HS-5 (cell line): ENCODE measurements at places on chromosomes 3 and 15.

- no peak for DNase-seq
These were observed 275.0 kb upstream of the CHRM5 start for GRCh38 chr15:33693166-33693800.

DNA sequence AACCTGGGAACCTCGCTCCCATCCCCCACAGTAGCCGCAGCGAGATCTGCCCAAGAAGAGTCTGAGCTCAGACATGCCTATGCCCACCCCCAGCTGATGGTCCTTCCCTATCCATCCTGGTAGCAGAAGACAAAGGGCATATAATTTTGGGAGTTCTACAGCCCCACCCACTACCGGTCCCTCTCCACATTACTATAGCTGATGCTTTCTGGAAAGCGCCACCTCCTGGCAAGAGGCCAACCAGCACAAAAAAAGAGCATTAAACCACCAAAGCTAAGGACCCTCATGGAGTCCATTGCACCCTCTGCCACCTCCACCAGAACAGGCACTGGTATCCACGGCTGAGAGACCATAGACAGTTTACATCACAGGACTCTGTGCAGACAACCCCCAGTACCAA is 168.4 kb downstream of the MEGF11 start:
- no peak for DNase-seq

- no peak for DNase-seq
These were observed 96.2 kb downstream of the CORO2B start for GRCh38 chr15:68674975-68675374.

- no peak for DNase-seq
These were observed 149.7 kb upstream of the CDIN1 start for GRCh38 chr15:36429707-36430106.

DNA sequence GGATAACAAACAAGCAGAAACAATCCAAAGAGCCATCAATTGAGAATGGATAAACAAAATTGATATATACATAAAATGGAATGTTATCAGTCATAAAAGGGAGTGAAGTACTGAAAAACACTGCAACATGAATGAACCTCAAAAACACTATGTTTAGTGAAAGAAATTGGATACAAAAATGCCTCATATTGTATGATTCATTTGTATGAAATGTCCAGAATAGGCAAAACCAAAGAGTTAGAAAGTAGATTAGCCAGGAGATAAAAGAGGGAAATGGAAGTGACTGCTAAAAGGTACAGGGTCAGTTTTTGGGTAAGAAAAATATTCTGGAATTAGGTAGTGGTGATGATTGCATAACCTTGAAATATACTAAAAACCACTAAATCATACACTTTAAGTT is 9.8 kb upstream of the SLC25A36 start:
- no peak for DNase-seq

- no peak for DNase-seq
These were observed 298.3 kb downstream of the SHQ1 start for GRCh38 chr3:72549761-72550581.

DNA sequence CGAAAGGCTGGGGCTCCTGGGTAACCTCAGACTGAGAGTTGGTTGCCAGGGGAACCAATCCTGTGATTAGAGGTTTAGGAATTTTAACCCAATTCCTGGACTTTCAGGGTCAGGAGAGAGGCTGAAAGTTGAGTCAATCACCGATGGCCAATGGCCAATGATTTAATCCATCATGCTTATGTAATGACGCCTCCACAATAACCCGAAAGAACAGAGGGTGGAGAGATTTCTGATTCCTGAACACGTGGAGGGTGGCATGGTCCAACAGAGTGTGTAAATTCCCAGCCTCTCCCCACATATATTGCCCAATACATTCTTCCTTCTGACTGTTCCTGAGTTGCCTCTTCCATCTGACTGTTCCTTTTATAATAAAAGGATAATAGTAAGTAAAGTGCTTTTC is 137.2 kb upstream of the CBLB start:
- peak; percentile 99 for DNase-seq

GRCh38 chr15:57045741-57046382 is 127.4 kb downstream of the TCF12 start:
- no peak for DNase-seq

- no peak for DNase-seq
These were observed 39.1 kb upstream of the ARRDC4 start for GRCh38 chr15:97921296-97921865.

- no peak for DNase-seq
These were observed 1025.3 kb upstream of the EPHA6 start for GRCh38 chr3:95789111-95789510.

DNA sequence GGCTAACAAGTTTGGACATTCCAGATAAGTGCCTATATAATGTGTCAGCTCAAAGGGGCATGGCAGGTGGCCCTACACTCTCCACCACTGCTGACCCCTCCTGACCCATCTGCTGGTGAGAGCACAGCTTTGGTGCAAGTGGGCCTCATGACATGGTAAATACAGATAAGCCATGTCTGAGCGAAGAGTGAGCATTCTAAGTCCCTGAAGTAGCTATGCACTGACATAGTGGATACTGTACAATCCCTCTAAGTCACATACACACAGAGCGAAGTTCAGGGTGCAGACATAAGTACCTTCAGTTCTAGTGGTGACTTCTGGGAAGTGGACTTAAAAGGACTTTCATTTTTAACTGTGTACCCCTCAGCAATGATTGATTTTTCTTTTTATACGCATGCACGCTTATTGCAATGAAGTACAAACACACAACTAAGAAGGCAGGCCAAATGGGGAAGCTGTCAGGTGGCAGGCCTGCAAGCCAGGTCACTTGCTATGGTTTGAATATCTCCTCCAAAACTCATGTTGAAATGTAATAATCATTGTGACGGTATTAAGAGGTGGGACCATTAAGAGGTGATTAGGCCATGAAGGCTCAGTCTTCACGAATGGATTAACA is 41.5 kb downstream of the TBC1D2B start:
- DNase-seq = no peak

DNA sequence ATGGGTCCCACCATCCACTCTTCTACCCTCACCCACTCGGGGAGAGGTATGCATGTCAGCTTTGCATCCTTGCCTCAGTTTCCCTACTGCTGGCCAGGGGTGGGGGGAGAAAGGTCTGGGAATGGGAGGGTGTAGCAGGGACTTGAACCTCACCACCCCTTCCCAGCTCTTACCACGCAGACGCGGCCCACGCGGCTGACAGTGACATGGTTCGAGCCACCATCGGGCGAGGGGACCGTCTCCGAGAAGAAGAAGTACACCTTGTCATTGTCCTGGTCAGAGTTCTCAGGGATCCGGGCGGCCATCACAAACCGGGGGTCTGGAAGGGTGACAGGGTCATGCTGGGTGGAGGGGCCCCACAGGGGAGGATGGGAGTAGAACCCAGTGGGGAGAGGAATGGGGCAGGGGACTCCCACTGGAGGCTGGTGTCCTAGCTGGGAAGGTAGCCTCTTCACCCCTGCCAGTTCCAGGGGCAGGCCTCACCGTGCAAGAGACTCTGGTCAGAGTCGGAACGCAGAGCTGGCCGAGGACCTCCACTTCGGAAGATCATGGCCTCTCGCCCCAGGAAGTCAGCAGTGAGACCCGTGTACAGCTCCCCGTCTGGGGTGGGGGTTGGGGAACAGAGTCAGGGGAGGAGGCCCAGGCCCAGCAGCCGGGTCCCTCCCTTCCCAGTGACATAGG is 3.7 kb downstream of the SEMA3G start:
- DNase-seq = no peak

DNA sequence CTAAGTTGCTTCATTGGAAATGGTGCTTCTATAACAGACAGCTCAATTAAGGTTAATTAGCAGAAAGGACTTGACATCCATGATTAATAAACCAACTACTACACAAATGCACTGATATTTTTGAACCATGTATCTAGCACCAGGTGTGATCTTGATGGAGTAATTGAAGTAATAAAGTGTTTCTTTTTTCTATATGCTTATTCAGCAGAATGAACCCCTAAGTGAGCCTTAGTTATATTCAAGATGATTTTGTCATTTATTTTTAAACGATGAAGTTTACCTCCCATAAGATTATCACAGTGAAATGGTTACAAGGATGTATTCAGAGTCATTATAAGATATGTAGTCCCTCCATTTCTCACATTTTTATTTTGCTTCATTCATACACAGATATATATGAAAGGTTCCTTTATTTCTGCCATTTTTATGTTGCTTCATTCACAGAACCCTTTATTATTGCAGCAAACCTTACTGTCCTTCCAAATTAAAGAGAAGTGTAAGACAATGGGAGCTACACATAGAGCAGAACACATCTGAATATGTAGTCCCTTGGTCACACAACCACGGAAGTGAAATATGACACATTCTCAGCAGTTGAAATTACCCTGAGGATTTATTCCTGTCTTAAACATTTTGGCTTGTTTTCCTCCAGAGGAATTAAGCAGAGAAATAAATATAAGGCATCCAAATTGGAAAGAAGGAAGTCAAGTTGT is 295.0 kb downstream of the RAP2B start:
- DNase-seq = no peak

DNA sequence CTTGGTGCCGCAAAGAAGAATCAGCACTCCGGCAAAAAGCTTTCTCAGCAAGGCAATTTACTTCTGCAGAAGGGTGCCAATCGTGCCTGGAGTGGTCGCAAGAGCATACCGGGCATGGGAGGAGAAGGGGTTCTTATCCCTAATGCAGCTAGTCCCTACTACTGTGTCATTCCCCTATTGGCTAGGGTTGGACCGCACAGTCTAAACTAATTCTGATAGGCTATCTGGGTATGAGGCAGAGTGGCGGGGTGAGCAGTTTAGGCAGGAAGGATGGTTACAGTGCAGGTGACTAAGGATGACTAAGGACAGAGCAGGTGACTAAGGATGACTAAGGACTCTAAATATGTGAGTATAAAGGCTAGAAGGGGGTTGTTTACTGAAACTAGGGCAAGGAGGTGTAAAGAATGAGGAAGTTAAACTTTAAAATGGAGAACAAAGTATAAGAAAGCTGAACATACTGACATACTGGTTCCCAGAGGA is 52.9 kb downstream of the PGBD4 start:
- DNase-seq = peak; percentile 34

DNA sequence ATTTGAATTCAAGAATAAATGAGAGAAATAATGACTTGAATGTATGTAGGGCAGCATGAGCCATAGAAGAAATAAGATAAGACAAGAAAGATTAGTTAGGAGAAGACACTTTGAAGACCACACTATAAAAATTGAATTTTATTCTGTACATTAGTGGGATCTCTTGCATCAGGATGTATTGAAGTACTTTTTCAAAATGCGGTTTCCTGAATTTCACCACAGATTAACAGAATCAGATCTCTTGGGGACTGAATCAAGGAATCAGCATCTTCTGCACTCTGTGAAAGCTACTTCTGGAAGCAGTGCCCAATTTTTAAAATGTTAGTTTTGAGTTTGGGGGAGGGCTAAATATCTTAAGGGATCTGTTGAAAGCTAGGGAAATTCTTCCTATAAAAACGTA is 763.9 kb upstream of the GOLIM4 start:
- DNase-seq = no peak

- no peak for DNase-seq
These were observed 768.1 kb downstream of the GBE1 start for GRCh38 chr3:80993241-80993945.

DNA sequence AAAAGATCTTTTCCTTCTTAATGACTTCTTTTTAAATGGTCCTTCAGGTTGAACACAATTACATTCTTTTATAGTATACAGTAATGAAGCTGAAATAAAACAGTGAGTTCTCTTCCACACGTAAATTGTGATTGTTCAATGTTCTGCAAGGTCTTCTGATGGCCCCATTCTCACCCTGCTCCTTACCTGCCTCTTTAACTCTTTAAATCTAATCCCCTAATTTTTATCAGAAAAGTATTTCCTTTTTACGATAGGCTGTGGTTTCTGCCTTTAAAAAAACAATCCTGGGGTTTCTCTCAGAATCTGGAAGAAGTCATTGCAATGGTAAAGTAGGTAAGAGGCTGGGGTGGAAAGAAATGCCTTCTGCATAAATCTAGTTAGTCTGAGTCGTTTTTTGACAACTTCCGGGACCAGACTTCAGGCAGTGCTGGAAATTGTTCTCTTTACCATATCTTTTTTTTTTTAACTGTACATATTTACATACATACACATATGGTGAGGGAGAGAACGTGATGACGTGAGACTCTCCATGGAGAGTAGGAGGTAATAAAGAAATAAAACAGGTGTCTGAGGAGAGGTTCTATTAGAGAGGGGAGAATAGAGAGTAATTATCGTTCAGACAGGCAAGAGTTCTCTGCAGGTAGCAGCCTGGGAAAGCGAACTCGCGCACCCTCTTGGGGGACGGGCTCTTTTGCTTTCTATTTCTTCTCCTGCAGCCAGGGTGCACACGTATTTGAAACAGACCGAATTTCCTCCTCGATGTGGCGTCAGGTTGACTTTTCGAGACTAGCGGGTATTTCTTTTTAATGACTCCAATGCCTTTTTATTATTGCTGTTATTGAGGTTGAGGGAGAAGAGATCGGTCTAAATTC is at the start of gene SIDT1:
Gene SIDT1 (plus strand): TSS at position 730 of the 872 bp plus-strand sequence. CDS start 467 bp downstream, outside the sequence.
- DNase-seq = no peak

DNA sequence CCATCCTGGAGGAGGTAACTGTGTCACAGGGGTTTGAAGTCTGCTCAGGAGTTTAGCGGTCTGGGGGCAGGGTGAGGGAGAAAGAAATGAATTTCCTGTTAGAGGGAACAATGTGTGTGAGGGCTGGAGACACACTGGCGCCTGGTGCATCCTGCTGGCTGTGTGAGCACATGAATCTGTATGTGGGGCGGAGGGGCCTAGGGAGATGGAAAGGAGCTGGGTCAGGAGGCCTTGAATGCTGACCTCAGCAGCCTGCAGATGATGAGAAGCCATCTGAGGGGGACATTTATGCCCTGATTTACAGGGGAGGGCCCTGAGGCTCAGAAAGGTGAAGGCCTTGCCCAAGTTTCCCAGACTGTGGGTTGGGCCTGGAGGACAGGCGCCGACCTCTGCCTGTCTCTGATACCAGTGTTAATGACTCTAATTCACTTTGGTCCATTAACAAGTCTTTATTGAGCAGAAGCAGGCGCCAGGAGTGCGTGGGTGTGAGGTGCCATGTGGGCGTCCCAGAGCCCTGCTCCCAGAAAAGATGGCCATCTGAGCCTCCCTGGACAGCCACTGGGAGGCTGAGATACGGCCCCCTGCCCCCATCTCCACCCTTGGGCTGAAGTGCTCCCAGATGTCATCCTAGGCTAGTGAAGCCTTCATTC is 34.8 kb downstream of the LINGO1 start:
- no peak for DNase-seq

DNA sequence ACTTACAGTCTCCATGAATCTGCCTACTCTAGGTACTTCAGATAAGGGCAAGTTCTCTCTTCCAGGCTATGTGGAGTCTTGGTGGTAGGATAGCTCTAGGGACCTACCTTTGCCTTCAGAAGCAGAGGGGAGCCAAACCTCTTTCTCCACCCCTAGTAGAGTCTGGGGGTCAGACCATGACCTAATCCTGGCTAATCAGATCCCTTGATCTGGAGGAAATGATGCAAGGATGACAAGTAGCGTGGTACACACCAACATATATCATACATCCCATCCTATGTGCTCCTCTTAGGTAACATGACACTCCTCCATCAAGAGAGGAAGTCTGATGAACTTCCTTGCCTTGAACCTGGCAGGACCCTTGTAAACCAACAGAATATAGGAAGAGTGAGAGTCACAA is 15.4 kb upstream of the PLA2G4F start:
- DNase-seq = no peak
